ENCODE measurements at places on chromosomes 2 and 18.

- no peak for DNase-seq
These were observed 361.9 kb downstream of the TXNL1 start for GRCh38 chr18:56276466-56276865.

DNA sequence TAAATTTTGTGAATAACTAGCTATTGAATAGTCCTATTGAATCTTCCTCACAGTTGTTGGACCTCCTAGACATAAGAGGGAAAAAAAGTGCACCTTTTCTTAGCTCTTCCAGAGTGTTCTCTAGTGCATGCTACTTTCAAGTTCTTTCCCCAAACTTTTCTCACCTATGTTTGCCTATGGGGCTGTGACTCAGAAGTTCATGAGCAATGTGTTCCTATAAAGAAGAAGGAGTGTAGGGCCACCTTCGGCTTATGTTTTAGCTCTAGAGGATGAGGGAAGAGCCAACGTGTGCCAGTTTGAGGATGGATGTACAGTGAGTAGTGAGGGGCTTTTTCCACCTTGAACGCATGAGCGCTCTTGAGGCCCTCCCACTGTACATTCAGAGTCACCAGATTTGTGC lies 27.0 kb upstream of the HNMT start:
- no peak for DNase-seq

DNA sequence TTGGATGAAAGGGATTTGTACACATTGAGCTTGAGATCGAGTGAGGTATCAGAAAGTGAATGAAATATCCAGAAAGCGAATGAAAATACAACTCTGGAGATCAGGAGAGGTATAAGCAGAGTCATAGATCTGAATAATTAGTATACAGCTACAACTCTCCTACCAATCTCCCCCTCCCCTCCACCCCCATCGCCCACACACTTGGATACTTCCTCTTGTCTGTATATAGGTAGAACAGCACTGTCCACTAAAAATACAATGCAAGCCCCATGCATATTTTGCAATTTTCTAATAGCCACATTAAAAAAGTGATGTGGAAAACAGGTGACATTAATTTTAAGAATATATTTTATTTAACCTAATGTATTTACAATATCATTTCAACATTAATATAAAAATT lies 23.7 kb upstream of the WIPF1 start:
- DNase-seq: no peak

GRCh38 chr2:144682248-144682647 lies 162.3 kb upstream of the ZEB2 start:
- no peak for DNase-seq

DNA sequence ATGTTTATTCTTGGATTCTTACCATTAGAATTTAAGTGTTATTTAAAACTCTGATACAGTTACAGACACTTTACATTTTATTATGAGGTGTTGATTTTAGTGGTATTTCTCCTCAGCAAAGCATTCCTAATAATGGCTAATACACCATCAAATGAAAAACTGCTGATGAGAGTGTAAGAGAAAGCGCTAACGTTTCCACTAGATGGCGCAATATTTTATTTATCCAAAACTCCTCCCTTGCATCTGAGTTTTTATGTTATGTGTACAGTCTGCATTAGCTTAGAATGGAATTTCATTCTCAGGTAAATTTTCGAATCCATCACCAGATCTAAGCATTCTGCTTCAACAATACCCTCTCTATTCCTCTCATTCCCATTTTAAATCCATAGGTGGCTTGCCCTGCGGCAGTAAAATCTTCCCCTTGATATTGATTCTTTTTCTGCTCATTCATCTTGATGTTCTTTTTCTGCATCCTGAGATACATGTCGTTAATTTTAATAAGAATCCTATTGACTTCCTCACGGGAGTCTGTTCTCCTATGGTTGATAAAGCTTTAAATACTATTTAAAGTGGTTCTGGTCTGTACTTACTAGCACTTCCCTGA lies 53.9 kb downstream of the PRKRA start:
- no peak for DNase-seq

Data from progenitor cell of endocrine pancreas (in vitro differentiated cells).